ENCODE measurements at places on chromosomes 11 and 22.

DNA sequence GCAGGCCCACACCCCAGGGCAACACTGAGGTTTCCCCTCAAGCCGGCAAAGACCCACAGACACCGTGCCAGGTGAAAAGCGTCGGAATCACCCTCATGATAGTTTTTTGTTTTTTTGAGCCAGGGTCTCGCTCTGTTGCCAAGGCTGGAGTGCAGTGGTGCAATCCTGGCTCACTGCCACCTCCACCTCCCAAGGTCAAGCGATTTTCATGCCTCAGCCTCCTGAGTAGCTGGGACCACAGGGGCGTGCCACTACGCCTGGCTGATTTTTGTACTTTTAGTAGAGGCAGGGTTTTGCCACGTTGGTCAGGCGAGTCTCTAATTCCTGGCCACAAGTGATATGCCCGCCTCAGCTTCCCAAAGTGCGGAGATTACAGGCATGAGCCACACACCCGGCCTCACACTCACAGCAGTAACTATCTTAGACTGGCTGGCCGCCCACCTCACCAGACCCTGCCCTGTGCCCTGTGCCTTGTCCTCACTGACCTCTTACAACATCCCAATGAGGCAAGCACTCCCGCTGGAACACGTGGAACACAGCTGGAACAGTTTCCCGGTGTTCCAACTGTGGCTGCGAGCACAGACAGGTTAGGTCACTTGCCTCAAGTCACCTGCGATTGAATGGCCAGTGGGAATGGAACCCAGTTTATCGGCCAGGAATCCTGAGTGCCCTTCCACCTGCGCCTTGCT lies 21.1 kb downstream of the LRRC10B start:
- no peak for DNase-seq

DNA sequence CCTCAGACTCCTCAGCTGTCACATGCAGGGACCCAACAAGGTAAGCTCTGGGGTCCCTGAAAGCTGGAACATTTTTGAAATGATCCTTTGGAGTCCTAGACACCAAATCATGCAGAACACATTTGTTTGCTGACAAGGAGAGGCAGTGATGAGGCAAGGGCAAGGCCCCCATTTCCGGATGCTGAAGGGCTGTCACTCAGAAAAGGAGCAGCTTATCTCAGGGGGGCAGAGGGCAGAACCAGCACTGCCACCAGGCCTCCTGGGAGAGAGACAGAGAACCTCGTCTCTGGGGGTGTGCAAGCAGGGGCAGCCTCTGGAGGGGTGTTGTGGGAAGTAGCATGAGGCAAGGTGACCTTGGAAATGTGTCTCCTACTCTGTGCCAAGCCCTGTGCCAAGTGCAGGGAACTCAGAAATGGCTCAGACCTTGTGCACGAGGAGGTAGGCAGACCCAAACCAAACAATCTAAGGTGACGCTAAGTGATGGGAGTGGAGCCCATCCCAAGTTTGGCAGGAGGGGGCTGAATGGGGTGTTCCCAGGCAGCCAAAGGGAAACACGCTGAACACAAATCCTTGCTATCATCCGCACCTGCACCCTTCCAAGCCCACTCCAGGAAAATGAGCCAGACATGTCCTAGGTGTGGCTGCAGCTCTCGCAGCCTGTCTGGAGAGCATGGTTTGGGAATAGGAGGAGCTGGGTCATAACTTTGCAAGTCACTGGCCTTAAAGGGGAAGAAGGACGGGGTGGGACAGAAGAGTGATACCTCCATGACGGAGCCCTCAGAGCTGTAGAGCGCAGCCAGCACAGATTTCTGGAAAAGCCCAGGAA lies 94.2 kb downstream of the PDE2A start:
- DNase-seq, result no peak

DNA sequence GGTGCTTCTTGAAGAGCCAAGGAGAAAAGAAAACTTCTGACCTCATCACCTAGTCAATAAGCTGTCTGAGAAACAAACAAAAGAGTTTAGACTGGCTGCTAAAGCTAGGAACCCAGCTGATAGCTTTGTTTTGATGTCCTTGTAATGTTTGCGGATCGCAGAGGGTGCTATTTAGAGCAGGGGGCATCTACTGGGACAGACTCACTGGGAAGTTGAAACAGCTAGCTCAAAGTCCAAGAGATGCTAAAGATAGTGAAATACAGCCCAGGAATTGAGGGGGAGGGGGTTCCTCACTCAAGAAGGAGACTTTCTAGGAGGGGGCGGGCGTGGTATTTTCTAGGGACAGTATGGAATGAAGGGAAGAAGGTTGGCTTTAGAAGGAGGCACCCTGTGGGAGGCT lies 18.9 kb downstream of the ZBTB16 start:
- no peak for DNase-seq

DNA sequence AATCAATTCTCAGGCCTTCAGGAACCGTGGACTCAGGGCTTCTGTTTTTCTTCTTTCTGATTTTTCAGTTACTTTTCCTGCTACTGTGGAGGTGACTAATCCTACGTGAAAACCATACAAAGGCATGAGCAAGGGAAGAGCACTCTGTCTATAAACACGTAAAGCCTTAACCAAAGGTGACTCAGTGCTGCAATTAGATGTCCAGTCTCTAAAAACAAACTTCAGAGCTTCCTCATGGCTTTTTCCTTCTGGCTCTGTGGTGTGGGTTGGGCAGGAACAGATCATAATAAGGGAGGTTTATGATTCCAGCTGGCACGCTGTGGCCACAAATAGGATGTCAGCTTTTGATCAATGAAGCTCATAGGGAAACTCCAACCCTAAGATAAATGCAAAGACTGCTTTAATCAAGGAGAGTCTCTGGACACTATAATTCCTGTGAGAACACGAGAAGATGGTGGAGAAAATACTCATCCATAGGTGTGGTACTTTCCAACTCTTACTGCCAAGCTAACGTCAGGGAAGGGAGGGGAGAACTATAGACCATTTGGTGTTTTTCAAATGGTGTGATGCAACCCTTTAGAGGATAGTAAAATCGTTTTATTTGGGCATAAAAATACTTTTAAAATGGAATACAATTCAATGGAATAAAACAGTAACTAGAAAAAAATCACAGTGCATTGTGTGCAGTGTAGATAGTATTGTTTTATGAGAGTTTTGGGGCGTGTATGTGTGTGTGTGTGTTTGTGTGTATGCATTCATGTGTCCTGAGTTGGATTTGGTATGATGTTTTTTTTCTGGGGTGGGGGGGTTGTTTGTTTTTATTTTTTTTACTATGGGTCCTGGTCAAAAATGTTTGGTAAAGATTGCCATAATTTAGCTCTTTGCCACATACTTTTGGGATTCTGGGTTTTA lies at the start of gene NXPE2:
TSS of gene NXPE2 (plus strand) at position 403 of the 912 bp plus-strand sequence. CDS start at position 452, 49 bp downstream.
- DNase-seq, result no peak

GRCh38 chr22:43542681-43543521 lies 131.1 kb downstream of the MPPED1 start:
- no peak for DNase-seq
